ENCODE measurements at places on chromosomes 11 and 22.

DNA sequence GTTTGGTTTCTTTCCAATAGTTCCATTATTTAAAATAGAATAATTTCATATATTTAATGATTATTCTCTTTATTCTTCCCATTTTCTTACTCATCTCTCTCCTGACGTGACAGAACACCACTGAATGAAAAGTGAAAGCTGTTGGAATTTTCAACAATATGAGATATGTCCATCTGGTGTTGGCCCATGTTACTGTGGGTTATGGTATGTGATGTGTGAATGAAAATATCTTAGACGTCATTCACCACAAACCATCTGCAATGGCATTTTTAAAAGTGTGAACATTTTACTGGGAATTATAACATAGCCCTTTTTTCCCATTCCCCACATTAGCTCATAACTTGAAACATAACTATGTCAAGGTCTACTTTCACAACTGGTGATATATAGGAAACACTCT, 11.3 kb upstream of the OR5M1 start:
- DNase-seq = no peak

- no peak for DNase-seq
Measured at GRCh38 chr11:99068832-99069231, 48.1 kb downstream of the CNTN5 start.

- peak; percentile 5 for DNase-seq
Measured at GRCh38 chr11:88421530-88421929, 84.0 kb upstream of the CTSC start.

DNA sequence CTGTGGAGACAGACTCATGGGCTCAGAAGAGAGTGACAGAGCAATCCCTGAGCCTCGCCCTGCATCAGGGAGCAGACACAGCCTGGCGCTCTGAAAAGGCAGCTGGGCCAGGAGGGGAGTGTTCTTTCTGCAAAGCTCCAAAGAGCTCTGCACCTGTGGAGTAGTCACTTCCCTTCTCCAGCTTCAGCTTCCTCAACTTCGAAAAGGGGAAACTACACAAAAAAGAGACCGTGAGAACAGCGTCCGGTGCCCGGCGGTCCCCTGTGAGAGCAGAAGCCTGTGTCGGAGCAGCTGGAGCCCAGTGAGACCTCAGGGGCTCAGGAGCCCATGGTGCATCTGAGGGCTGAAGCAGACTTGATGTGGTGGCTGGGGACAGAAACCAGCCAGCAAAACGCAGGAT, 35.1 kb downstream of the TP53I11 start:
- DNase-seq = no peak

- no peak for DNase-seq
Measured at GRCh38 chr11:107505647-107506225, 48.1 kb upstream of the CWF19L2 start.

DNA sequence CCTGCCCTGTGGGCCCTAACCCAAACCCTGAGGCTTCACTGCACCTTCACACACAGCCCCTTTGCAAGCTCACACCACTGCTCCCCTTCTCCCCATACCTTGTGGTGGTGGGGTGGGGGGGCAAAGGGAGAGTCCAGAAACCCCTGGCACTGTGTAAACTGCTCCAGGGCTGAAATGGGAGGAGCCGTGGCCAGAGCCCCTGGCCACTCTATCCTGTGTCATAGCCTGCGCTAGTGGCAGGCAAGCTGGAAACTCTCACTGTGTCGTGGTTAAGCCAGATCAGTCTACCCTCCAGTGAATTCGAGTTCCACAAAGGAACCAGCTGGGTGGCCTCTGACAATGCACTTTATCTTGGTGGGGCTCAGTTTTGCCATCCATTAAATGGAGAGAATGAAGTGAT, 8.4 kb upstream of the SYT13 start:
- DNase-seq = no peak

- DNase-seq = no peak
Measured at GRCh38 chr22:21451545-21452520, 15.4 kb upstream of the TMEM191C start.

DNA sequence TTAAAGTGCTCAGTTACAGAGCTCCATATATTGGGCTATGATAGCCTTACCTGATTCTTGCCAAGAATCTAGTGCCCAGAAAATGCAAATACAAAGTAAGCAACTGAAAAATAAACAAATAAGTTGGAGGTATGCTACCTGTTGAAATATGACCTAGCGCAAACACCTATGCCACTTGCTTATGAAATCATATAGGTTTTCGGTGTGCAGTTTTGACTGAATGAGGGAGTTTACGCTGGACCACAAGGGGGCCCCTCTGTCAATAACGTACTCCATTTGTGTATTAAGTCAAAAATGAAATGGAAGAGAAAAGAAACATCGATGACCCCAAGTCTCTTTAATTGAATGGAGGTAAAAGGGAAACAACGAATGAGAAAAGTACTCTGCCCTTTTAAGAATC, 84.9 kb upstream of the TRIM77 start:
- no peak for DNase-seq

DNA sequence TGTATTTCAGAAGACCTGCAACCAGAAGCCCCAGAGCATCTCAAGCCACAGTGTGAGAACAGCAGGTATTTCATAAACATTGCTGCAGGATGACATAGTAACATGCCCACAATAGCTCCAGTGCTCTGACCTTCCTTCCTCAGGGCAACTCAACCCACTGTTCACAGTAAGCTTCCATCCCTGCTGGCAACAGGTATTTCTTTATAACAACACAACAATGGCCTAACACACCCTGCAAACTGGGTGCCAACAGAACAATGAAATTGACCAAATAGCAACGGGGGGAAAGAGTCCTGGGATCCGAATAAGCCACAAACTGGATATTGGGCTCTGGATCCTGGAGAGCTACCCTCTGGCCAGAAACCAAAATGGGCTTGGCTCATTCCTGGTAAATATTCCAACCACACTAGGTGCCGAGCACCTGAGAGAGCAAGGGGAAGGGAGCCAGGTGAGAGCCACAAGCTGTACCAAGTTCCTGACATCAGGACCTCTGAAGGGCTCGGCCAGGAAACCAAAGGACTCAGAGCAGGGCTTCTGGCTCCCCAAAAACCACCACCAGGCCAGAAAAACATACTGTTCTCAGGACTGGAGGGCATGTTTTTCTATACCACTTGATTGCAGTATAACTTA, 99.5 kb downstream of the MICAL3 start:
- DNase-seq = no peak

DNA sequence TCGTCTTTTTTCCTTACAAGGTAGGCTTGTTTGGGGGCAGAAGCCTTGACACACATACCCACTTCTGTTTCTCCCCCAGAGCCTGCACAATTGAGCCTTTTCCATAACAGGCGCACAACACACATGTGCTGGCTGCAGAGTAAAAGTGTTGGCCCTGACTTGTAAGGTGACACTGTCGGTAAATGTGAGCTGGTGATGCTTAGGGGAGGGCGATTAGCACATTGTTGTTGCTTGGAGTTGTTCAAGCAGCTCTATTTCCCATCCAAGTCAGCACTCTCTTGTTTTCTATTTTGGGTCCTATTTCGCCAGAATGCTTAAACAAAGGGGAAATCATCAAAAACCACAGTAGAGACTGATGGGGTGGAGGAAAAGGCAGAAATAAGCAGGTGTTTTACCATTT, 51.9 kb upstream of the PTPRJ start:
- no peak for DNase-seq
